ENCODE measurements at places on chromosomes 1 and 21.

DNA sequence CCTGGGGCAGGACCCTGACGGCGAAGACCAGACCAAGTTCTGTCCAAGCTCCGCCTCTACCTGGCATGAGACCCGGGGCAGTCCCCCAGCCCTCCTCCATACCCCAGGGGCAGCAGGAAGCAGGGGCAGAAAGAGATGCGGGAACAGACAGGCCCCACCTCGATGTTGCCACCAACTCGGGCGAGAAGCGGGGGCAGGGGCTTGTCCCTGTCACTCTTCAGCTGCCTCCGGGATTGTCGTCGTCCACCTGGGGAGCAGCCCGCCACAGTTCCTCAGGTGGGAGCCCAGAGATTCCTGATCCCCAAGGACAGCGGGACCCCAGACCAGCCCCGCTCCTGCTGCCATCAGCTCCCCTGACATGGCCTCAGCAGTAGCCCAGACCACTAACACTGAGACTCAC lies 54.8 kb downstream of the CHD5 start:
- no peak for DNase-seq

GRCh38 chr1:62774971-62775595 lies 8.8 kb upstream of the ATG4C start:
- no peak for DNase-seq

- no peak for DNase-seq
Measured at GRCh38 chr1:45884700-45885099, 81.3 kb downstream of the MAST2 start.

- no peak for DNase-seq
Measured at GRCh38 chr1:22860883-22861385, 111.7 kb downstream of the LACTBL1 start.

DNA sequence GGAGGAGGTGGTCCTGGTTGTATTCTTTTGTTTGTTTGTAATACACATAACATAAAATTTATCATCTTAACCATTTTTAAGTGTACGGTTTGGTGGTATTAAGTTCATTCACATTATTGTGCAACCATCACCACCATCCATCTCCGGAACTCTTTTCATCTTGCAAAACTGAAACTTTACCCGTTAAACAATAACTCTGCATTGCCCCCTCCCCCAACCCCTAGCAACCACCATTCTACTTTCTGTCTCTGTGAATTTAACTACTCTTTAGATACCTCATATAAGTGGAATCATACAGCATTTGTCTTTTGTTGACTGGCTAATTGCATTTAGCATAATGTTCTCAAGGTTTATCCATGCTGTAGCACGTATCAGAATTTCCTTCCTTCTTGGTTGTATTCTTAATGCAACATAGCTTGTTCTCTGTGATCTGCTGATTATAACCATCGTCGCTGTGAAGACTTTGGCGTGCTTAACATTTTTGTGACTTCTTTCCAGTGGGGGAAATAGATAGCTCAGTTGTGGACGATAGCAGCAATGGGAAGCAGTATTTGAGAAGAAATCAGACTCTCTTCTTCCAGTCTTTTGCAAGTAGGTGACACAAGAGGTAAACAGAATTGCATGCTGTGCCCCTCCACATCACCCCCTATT lies 117.5 kb upstream of the HOOK1 start:
- DNase-seq, result peak; percentile 51

DNA sequence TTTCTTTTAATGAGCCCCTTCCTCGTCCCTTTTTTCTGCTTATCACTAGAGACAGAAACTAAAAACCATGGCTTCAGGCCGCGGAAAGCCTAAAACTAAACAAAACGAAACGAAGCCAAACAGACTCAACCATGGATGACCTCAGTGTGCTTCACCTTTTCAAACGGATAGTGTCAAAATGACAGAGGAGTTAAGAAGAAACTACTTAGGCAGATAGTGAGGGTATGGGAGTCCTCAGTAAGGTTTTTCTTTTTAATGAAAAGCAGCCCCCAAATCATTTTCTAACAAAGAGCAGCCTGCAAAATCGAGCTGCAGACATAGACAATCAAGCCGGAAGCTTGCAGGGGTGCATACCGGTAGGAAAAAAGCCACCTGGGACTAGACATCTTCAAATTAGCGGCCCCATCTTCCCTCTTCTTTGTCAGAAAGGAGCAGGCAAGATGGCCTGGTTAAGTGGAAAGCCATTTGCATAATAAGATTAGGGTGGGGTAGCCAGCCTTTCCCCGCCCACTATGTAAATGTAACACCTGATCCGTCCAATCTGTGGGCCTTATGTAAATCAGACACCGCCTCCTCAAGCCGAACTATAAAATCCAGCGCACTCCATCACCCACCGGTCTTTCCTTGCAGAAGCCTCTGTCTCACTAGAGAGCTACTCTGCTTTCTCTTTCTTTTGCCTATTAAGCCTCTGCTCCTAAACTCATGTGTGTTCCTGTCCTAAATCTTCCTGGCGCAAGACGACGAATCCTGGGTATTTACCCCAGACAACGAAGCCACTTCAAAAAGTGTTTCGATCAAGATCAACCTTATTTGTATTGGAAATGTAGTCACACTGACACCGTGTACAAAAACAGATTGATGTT lies 6.2 kb upstream of the ERO1B start:
- no peak for DNase-seq

DNA sequence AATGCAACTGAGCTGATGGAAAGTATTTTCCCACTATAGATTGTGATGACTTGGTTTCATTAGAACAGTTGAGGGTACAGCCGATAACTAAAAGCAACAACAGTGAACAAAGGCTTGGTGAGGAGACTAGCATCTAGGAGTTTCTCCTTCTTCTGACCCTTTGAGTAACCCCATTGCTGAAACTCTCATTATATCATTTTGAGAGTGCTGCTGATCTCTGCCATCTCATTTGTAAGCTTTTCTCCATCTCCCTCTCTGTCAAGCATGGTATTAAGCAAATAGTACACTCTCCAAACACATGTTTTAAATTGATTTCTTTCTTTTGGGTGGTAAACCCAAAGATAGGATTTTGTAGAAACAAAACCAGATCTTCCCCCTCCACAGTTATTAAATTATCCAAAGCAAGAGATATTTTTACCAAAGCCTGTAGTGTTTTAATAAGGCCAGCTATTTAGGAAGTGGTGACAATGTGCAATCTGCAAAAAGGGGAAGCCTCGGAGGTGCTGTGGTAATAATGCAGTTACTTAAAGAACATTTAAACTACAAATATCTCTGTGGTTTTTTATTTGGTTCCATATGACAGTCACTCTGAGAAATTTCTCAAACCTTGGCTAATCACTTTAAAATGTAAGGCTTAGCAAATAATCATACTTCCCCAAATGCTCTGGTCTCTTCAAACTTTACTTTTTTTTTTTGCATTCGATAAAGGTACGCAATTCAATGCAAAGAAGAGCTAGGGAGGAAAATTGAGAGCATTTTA lies 287.5 kb downstream of the HLX start:
- DNase-seq, result no peak

- DNase-seq, result no peak
Measured at GRCh38 chr1:24173638-24174575, 13.2 kb downstream of the IFNLR1 start.

- DNase-seq, result no peak
Measured at GRCh38 chr1:15311122-15311822, 64.2 kb downstream of the FHAD1 start.

DNA sequence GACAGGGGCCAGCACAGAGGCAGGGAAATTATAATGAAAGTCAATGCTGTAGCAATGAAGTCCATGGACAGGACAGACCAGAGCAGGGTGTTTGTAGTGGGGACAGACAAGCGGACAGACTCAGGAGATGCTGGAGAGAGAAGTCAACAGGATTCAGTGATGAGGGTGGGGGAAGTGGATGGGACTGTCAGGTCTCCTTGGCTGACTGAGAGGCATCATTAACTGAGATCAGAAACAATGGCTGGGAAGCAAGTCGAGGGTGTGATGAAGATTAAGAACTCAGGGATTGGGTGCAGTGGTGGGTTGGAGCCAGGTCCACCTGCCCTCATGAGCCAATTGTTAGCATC lies 25.5 kb downstream of the CD58 start:
- no peak for DNase-seq

- no peak for DNase-seq
Measured at GRCh38 chr1:224535641-224536040, 80.5 kb upstream of the CNIH3 start.

GRCh38 chr21:42386034-42386591 lies 9.7 kb downstream of the TMPRSS3 start:
- no peak for DNase-seq

- DNase-seq, result peak; percentile 56
Measured at GRCh38 chr1:74504125-74504932, 8.1 kb downstream of the LRRC53 start.

DNA sequence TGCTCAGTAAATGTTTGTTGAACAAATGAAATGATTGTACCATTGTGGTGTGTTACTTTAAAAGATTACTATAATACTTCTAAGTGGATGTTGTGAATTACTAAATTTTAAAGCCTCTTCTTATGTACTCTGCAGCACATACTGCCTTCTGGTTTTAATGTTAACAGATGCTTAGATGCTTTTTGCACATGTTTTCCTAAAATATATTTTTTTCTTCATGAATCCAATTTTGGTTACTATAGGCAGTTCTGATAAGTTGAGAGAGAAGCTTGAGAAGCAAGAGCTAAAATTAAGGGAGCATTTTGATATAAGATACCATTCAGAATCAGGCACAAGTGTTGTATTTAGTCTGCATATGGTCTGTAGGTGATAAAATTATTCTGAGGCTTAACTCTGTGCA lies 21.3 kb downstream of the CTTNBP2NL start:
- no peak for DNase-seq

DNA sequence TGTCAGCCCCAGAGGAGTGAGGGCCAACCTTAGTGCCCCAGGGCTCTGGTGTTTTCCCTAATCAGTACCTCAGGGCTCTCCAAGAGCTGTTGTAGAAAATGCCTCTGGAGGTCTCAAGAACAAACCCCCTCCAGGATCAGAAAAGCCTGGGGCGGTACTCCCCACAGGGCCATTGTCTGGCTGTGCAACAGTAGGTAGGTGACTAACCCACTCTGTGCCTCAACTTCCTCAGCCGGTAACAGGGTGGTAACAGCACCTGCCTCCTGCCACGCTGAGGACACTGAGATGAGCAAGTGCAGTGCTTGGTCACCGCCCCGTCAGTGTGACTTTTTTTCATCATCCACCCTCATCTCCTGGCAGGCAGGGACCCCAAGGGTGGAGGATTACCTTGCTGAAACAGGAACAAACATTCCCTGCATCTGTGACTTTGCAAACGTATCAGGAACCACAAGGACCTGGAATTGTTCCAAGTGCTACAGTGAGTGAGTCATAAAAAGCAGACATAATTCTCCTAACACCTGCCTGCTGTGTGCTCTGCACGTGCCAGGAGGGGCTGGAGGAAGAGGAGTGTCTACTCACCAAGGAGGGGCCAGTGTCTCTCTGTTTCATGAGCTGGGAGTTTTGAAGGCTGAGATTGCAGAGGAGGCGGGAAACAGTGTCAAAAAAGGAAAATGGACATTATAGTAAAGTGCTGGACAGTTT lies 440.8 kb downstream of the NPHP4 start:
- no peak for DNase-seq

- DNase-seq, result peak; percentile 92
Measured at GRCh38 chr1:200483491-200484143, 73.8 kb upstream of the ZNF281 start.

DNA sequence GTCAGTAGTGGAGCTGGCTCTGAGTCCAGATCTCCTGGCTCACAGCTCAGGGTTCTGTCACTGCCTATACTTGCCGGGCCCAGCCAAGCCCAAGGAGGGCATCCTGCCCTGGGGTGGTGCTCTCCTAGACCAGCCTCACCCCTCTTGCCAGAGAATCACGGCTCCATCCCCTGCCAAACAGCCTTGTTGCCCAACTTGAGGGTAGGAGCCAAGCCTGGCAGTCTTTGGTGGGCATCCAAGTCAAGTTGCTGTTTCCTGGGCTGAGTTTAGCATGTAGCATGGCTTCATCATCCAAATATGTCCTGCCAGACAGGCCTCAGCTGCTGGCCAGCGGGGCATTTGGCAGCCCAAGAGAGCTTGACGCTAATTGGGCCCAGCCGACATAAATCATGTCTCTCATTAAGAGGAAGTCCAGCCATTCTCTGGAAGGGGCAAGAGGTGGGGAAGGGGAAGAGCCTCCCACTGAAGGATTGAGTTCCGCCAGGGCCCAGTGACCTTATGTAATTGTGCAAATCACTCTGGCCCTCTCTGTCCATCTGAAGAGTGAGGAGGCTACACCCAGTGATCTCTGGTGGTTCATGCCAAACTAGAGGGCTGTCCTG lies 22.6 kb upstream of the TRABD2B start:
- no peak for DNase-seq

- DNase-seq, result no peak
Measured at GRCh38 chr1:197688233-197688632, 87.0 kb downstream of the DENND1B start.

GRCh38 chr1:31912839-31913239 lies 25.3 kb downstream of the PTP4A2 start:
- peak; percentile 65 for DNase-seq

DNA sequence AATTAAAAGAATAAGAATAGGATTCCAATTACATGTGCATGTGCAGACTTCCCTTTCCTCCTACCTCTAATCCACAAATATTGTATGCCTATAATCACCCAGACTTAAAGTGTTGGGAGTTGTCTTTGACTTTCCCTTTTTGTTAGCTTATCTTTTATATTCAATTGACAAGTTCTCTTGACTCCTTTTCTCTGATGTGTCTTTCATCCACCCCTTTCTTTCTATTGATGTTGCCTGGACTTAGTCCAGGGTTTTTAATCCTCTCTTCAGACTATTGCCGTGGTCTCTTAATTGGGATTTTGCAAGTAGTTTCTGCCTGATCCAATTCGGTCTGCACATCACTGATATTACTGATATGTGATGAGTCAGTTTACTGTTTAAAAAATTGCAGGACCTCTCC lies 170.9 kb downstream of the LHX8 start:
- no peak for DNase-seq

GRCh38 chr1:152458384-152459185 lies 44.5 kb upstream of the CRNN start:
- DNase-seq, result peak; percentile 79

DNA sequence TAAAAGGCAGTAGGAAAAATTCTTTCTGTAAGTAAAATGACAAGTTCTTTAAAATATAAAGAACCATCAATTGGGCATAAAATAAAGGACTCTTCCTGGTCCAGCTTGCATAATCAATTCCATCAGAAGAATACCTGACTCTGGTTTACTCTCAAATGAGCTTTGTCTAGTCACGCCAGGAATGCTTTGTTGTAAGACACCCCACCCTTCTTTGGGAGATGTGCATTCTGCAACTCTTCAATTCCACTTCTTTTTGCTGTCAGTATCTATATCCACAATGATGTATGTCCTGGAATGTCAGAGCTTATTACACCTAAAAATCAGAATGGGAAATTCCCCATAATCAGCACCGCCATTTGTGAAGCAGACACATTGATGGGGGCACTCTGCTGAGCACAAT lies 76.1 kb downstream of the PTPN14 start:
- DNase-seq, result no peak

DNA sequence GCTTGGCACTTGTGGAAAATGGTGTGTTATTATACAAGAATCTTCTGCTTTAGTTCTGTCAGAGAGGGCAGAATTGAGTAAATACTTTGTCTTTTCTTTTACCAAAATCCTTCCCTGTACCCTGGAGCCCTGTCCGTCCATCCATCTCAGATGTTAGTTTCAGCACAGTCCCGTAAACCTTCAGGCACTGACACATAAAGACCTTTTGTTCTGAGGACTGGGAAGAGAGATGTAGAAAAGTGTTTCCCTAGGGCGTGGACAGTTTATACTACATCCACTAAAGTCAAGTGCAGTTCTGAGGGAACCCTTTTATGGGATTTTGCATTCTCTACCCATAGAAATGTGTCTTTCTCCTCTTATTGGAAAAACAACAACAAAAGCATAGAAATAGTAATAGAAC lies 162.4 kb downstream of the PDE4B start:
- DNase-seq, result no peak

All from activated CD4-positive, alpha-beta T cell treated with anti-CD3 and anti-CD28 coated beads, Interleukin-2, Interleukin-4, amounts not matched to agents 100 ng/mL and 50 ng/mL, durations not matched to agents 16 hours and 8 hours (primary cell).